ENCODE measurements at places on chromosomes 2 and 18.

GRCh38 chr2:46471-47345, at the start of gene FAM110C:
TSS of gene FAM110C (minus strand) at chr2:46505. CDS start at chr2:46385, 120 bp downstream.
- DNase-seq = peak; percentile 70

DNA sequence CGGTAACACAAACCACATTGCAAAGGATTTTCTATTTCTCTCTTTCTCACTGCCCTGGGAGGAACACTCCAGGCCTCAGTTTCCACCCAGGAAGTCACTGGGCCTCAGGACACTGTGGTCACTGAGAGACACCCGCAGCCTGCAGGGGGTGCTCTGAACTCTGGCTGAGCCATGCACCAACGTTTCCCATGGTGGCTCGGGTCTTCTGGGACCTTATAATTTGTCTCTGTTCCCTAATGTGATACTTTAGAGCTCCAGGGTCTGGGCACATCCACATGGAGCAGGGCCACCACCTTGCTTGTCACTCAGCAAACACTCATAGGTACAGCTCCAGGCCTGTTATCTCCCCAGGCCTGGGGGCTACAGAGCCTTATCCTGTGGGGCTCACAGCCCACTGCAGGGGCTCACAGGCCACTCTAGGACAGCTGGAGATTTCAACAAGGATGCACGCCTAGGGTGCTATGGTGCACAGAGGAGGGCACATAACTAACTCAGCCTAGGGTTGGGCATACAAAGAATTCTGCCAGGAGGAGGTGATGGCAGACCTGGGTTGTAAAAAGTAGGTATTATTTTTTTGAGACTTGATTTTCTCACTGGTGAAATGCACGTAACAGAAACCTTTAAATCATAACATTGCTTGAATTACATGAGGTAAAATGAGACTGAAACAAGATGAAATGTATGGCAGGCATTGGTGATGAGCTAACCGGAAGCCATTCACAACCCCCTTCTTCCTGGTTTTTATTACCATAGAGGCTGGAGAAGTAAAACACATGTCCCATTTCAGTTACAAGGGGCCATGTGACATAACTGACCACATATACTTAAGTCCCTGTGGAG, 3.0 kb upstream of the HS1BP3 start:
- no peak for DNase-seq

DNA sequence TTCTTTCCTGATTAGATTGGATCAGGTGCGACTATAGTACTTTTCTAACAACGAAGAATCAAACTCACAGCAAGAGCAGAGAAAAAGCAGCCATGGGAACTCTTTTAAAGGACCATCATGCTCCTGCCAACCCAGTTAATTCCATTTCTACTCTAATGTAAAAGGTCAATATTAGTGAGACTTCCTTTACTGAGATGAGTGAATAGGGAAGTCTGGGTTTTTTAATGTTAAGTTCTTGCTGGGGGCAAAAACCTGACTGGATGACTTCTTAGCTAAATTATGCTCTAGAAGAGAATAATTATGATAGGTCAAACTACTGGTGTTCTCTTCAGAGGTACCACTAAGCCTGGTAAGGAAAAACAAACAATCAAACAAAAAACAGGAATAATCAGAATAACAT, 8.4 kb downstream of the SRBD1 start:
- no peak for DNase-seq

DNA sequence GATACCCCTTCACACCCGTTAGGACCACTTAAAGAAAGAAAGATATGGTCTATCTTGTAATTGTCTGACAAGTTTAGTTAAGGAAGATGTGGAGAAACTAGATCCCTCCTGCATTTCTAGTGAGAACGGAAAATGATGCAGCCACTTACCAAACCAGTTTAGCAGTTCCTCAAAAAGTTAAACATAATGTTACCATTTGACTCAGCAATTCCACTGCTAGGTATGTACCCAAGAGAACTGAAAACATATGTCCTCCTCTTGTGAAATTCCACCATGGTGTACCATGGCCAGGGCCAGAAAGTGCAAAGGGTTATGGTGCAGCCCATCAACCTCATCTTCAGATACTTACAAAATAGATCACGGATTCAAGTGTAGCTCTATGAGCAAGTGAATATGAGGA, 79.0 kb upstream of the ID2 start:
- no peak for DNase-seq

- DNase-seq = no peak
Measured at GRCh38 chr2:214395040-214395439, 15.8 kb upstream of the VWC2L start.

- DNase-seq = no peak
Measured at GRCh38 chr2:44579115-44579836, 217.5 kb downstream of the CAMKMT start.

- no peak for DNase-seq
Measured at GRCh38 chr2:219325657-219326315, 6.8 kb downstream of the RESP18 start.

DNA sequence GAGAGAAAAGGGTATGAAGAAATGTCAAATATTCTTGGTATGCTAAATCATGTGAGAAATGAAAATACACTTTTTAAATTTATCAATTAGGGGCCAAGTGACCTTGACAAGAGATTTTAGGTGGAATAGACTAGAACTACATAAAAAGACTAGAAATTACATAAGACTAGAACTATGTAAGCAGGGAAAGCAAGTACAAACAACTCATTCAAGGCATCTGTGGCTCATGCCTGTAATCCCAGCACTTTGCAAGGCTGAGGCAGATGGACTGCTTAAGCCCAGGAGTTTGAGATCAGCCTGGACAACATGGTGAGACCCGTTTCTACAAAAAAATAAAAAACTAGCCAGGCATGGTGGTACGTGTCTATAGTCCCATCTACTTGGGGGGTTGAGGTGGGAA, 20.3 kb downstream of the SF3B1 start:
- DNase-seq = no peak

GRCh38 chr2:216109962-216110614, 940 bp downstream of the XRCC5 start:
- DNase-seq = no peak
